ENCODE measurements at places on chromosomes 16 and 17.

DNA sequence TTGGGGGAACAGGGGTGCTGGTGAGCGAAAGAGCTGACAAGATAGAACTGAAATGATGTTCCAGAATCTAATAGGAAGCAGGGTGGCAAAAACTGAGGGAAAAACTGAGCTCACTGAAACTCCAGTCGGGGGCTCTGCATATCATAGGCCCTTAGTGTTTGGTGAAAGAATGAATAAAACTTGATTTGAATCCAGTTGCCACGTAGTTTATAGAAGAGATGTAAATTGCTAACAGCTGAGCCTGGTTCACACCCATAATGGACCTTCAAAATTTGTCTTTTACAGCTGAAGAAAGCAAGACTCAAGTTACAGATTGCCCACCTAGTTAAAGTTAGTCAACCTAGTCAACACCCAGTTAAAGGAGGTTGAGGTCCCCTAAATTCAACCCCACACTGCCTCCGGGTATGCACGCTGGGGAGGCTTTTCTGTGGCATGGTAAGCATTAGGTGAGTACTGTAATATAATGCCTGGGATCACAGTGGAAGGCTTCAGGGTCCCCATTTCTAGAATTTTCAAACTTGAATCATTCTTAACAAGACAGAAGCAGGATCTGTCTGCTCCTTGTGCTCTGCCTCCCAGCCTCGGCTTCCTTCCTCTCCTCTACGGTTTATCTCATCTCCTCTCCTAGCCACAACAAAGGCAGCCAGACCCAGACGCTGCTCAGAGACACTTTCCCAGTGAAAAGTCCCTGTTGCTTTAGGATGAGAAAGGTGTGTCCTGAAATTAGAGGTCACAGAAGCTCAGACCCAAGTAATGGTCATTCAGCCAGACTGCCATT, 26.9 kb upstream of the SUPT4H1 start:
- no peak for DNase-seq

DNA sequence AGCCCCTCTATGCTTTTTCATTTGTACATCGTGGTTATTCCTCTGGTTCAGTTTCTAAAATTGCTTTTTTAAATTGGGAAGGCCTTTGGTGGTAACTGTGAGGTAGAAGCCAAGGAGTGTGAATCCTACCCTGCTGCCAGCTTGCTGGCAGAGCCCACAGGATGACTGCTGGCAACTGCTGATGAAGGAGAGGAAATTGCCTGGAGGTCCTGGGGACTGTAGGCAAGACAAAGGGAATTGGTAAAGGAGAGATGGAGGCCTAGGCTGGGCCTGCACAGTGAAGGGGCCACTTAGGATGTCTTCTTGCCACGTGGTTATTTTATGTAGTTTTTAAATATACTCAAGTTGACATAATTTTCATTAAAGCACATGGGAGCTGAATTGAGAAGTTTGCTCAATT, 15.8 kb downstream of the C17orf58 start:
- DNase-seq: no peak

GRCh38 chr17:38404174-38404943, 23.9 kb upstream of the ARHGAP23 start:
- DNase-seq: no peak

DNA sequence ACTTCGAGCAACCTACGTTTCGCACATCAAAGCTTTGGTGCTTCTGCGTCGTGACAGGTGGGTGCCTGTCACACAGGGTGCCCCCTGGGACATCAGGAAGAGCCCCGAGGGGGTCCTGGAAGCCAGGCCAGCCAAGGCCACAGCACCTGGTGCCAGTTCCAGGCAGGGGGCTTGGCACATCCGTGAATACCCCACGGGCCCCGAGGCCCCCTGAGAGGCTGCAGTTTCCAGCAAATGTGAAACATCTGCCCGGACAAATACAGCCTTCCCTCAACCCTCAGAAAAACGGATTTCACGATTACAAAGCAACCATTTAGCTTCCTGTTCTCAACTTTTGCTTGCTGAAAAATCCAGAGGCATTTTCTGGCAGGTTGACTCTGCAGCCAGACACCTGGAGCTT, 109.3 kb upstream of the METRNL start:
- DNase-seq: no peak

DNA sequence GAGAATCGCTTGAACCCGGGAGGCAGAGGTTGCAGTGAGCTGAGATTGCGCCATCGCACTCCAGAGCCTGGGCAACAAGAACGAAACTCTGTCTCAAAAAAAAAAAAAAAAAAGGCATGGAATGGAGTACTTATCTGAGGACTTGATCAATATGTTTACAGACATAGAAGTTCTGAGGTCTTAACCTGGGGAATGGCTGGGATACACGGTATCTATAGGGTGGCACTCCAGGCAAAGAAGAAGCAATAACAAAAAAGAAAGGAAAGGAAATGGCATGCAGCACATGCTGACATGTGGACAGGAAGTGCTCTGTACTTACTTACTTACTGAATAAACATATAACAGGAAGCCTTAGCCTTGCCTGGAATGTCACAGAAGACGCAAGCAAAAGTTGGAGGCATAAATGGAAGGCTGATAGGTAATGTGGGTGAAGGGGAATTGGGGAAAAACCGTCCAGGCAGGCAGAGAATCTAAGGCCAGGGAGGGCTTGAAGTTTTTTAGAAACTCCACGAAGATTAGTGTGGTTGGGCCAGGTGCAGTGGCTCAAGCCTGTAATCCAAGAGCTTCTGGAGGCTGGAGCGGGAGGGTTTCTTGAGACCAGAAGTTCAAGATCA, 10.1 kb upstream of the SPOP start:
- DNase-seq: no peak

All from tibial artery (tissue), 4 donors.